ENCODE measurements at places on chromosomes 1 and 21. TPM values are rescaled to one million over a fixed set of nuclear protein-coding genes. Genes with fewer than 3 reads are reported as not detected.

Gene GNG5
- 47.9 TPM for total RNA-seq

Gene BRINP3
- 3.6 TPM for total RNA-seq

Gene TAS1R1
- 0.16 TPM for total RNA-seq

Gene TNFSF4
- total RNA-seq, result 0.66 TPM

Gene TAL1
- 5.1 TPM for total RNA-seq

Gene CDK18
- total RNA-seq, result 12.3 TPM

Gene FOXD3
- total RNA-seq, result not detected

Gene VASH2
- total RNA-seq, result 4.0 TPM

Gene JAM2
- total RNA-seq, result 7.8 TPM

Gene SMCP
- total RNA-seq, result not detected

Gene FCRL6
- 2.8 TPM for total RNA-seq

Gene FABP3
- 15.0 TPM for total RNA-seq

Gene FLVCR1
- total RNA-seq, result 6.1 TPM

Gene ZNF672
- total RNA-seq, result 31.6 TPM

Gene S100A7
- not detected for total RNA-seq

Gene B3GALT5
- total RNA-seq, result 2.3 TPM

Gene KCNJ6
- not detected for total RNA-seq

Gene SEC16B
- 8.8 TPM for total RNA-seq

Gene AIM2
- total RNA-seq, result 1.6 TPM

Gene AMY1A
- not detected for total RNA-seq

Gene ANGPTL7
- total RNA-seq, result 30.3 TPM

Gene PCAT6
- not detected for total RNA-seq

Gene RHBDL2
- 0.33 TPM for total RNA-seq

Gene TMIGD3
- total RNA-seq, result 5.9 TPM

Gene MX2
- 31.5 TPM for total RNA-seq

Gene KIAA0040
- total RNA-seq, result 160 TPM

Gene TEX35
- total RNA-seq, result not detected

Gene ZNF691
- 5.8 TPM for total RNA-seq

Gene ZSWIM5
- total RNA-seq, result 4.5 TPM

Gene AQP10
- total RNA-seq, result not detected

Gene CASZ1
- 39.1 TPM for total RNA-seq

Gene L1TD1
- total RNA-seq, result 0.59 TPM
